ENCODE measurements at places on chromosomes 7 and 10.

DNA sequence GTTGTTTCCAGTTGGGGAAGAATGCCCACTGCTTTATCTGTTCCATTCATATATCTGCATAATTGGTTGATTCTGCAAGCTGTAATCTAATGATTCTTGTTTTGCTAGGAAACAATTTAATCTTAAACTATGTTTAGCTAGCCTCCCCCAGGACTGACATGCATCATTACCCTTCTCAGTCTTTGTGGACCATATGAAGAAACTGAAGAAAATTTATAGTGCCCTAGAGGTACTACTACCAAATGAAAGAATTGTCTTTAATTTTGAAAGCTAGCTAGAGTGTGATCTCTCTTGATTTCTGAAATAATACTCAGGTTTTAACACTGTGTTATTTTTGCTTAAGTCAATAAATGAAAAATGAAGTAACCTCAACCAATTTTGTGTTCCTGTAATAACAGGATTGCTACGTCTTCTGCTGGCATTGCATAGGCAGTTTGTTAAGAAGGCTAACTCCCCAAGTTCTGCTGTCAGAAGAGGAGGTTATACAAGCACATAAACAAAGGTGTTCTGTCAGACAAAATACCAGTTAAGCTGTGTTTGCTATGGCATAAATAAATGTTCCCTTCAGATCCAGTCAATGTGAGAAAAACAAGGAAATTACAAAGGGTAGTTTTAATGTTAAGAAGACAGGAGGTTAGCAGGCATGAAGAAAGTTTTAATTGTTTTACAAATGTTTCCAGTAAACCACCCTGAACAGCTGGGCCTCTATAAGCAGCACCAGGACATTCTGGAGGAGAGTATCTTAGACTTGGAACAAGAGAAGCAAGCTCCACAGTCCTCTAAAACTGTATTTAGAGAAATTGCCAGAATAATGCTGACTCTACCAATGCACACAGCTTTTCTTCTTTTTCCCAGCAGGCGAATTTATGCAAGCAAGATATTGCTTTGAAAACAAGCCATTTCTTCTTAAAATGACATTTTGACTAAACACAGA lies 90.3 kb upstream of the CTTNBP2 start:
- DNase-seq, result no peak

DNA sequence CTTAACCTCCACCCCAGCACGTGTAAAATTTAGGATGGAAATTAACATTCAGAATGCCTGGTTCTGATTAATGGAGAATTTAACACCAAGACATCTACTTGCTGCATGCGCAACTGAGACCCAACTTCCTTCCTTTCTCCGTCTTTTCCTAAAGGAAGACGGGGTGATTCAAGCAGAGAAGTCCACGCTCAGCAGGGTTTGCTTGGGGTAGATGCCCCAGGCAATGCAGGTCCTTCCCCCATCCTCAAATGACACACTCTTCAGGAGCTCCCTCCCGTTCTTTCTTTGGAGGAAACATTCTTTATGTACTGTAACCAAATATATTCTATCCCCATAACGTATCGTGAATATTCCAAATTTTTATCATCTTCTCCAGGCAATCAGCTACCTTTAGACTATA lies 47.0 kb downstream of the FAM171A1 start:
- no peak for DNase-seq

GRCh38 chr10:85919491-85920021 lies 447.0 kb downstream of the GRID1 start:
- no peak for DNase-seq

GRCh38 chr7:1865571-1866255 lies 195.6 kb downstream of the ELFN1 start:
- DNase-seq, result no peak

GRCh38 chr7:44608916-44609648 lies 2.7 kb downstream of the OGDH start:
- DNase-seq, result no peak

DNA sequence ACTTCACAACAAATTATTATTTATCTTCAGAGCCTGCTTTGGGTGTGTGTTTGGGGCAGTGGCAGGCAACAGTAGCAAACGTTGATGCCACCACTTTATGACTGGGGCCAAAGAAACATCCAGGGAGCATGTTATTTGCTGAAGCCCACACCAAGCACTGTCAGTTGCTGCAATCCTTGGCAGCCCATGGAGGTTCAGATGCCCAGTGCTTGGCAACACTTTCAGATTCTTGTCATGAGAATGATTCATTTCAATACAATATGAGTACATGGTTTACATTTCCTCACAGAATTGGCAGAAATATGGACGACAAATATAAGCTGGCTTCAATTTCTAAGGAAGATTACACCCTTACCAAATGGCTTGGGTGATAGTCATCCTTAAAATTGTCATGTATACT lies 46.5 kb upstream of the GLI3 start:
- no peak for DNase-seq

DNA sequence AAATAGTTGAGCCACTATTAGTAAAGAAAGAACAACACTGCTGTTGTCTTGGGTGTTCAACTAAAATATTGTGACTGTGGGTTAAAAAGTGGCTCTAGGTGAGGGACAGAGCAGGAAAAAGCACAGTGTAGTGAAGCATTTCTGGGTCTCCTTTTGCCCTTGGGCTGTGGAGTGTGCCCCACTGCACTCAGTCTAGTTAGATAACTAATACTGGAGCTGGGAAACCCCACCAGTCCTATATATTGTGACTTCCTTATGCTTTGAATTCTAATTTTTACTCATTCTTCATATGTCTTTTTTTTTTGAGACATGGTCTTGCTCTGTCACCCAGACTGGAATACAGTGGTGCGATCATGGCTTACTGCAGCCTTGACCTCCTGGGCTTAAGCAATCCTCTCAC lies 195.1 kb downstream of the EXOC4 start:
- no peak for DNase-seq

- DNase-seq, result no peak
Measured at GRCh38 chr7:19390795-19391194, 245.6 kb upstream of the FERD3L start.

GRCh38 chr10:64041989-64042490 lies 520.8 kb downstream of the REEP3 start:
- no peak for DNase-seq

DNA sequence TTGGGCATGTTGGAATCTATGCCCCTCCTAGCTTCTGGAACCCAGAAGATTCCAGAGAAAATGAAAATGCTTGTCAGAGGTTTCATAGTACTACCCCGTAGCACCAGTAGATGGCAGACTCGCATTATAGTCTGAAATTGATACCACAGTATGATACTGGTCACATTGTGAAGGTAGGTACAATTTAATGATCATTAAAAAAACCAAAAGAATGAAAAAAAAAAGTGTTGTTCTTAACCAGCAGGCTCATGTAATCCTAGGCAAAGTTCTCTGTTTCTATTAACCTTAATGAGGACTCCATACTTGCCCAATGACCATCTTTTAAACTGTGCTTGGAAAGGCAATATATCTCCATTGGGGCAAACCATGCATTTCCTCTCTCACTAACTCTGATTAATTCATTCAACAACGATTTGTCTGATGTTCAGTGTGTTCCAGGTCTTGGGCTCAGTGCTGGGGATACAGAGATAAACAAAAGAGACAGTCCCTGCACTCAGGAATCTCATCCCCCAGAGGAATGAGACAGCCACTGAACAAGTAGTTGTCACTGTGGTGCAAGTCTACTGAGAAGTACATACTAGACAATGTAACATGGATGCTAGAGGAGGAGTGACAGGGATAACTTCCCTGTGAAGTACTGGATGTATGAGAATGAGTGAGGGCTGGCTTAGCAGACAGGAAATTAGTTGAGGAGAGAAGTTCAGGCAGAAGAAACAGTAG lies 223.5 kb upstream of the PHYHIPL start:
- DNase-seq, result no peak

GRCh38 chr10:122254831-122255230 lies 16.3 kb upstream of the BTBD16 start:
- no peak for DNase-seq

GRCh38 chr7:24831240-24831639 lies 74.0 kb upstream of the GSDME start:
- no peak for DNase-seq

GRCh38 chr10:72083790-72084459 lies 4.4 kb downstream of the SPOCK2 start:
- no peak for DNase-seq

DNA sequence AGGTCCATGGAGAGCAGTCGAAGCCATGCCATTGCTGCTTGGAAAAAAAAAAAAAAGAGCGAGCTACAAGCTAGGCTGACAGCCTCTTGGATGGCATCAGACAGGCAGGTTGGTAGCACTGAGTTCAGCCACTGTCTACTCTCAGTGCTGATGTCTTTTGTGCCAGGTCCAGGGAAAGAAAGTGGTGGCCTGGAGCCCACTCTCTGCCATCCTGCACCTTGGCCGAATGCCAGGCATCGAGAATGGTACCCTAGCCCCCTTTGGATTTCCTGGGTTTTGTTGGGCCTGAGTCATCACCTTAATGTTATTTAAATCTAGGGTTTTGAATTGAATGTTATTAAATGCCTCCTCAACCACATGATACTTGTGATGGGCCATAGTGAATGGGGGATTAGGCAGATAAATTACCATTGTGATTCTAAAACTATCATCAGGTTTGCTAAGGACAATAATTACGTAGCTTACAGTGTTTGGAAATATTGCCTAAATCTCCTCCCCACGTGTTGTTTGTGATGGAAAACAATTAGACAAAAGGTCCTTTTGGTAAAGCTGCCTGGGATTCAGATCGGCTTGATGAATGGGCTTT lies 195.7 kb upstream of the GPR26 start:
- DNase-seq, result no peak

GRCh38 chr7:146698995-146699610 lies 582.5 kb downstream of the CNTNAP2 start:
- DNase-seq, result no peak

DNA sequence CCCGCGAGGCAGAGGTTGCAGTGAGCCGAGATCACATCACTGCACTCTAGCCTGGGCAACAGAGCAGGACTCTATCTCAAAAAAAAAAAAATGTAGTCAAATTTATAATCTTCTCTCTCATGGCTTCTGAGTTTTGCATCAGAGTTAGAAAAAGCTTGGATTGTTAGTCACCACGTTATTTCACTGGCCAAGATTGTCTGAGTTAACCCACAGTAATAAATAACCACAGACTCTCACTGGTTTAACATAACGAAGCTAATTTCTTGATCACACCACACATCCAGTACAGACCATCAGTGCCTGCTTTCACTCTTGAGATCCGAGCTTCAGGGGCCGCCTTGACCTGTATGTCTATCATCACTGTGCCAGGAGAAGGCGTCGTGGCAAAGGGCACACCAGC lies 116.8 kb upstream of the JCAD start:
- no peak for DNase-seq

GRCh38 chr7:70056363-70056762 lies 458.1 kb downstream of the AUTS2 start:
- no peak for DNase-seq

Measured in nucleus accumbens (tissue), 56 donors.